ENCODE measurements at places on chromosomes 11 and 22.

DNA sequence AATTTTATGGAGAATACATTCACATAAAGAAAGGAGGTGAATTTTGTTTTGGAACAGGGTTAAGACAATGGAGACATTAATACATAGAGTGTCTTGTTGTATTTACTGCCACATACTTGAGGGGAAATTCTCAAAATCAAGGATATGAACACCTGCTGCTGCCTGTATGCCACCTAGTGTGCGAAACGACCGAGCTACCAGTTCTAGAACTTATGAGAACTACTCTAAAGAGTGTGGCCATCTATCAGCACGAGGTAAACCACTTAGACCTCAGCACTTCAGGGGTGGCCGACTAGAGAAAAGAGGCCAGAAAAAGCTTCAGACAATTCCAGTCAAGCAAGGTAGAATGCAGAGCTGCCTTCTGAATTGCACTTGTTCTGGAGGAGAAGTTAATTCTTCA lies 1.5 kb upstream of the AGBL2 start:
- DNase-seq, result no peak

GRCh38 chr11:23653071-23653675 lies 792.9 kb upstream of the CCDC179 start:
- DNase-seq, result no peak

GRCh38 chr11:11047851-11048610 lies 190.2 kb upstream of the ZBED5 start:
- DNase-seq, result no peak

- no peak for DNase-seq
Observed at GRCh38 chr22:48708558-48709245, 1119.0 kb downstream of the BRD1 start.

DNA sequence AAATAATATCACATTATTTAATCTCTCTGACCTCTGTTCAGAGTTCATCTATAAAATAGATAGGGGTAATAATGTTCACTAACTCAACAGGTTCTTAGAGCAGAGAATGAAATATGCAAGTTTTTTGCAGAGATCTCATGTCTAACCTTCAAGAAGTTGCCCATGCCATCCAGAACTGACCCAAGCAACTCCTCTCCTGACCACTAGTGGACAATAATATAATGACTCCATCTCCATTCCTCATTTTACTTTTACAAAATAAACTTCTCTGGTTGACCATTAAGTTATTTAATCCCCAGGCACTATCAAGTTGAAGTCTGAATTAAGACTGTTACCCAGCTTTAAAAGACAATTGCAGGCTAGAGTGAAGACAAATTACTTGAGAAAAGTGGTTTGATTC lies 382.6 kb downstream of the KCNA4 start:
- DNase-seq, result peak; percentile 23

Measured in mesendoderm (in vitro differentiated cells).